Urothelium cell line (cell line): ENCODE measurements at places on chromosomes 6 and 20.

- no peak for DNase-seq
These were observed 2.4 kb downstream of the C6orf132 start for GRCh38 chr6:42140032-42140431.

- DNase-seq: peak; percentile 62
These were observed 402 bp downstream of the ZBTB12 start for GRCh38 chr6:31901415-31901952.

DNA sequence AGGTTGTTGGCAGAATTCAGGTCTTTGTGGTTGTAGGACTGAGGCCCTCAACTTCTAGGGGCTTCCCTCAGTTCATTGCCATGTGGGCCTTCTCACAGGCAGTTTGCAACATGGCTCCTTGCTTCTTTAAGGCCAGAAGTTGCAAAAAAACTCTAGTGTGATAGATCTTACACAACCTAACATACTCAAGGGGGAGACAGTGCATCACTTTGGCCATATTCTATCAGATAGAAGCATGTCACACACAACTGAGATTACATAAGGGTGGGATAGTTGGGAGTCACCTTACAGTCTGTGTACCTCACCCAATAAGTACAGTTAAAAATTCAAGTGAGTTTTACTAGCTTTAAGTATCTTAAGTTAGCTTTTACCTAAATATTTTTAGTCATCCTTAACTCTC, 1.6 kb downstream of the SIRPD start:
- DNase-seq: no peak

- no peak for DNase-seq
These were observed 239.4 kb downstream of the PTPRK start for GRCh38 chr6:128280960-128281359.

GRCh38 chr6:43175676-43176422, 4.8 kb downstream of the SRF start:
- no peak for DNase-seq

DNA sequence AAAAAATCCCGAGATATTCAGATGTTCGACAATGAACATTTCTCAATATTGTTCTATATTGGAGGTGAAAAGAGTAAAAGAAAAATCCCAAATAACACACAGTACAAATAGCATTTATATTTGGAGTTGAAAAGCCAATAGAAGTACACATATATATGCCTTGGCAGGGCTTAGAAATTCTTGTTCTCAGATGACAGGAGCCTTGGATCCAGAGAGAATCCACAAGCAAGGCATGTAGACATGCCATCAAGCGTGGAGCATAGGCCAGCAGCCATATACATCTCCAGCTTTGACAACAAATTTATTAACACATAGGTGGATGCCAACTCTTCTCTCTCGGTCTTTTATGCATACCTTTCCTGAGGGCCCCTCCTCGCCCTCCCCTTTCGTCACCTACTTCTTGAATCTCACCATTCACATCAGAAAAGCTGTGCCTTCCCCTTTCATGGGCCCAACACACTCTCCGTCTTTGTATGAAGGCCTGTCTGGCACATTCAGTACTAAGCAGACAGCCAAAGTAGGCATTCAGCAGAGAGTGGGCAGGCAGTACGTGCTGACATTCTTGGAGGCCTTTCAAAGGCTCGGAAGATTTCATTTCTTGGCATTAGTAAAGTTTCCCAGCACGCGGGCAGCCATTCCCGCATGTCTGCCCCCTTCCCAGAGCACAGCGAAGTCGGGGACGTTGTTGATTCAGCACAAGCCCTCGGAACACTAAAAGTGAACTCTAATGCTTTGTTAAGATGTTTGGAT, 18.2 kb downstream of the NEDD9 start:
- no peak for DNase-seq

DNA sequence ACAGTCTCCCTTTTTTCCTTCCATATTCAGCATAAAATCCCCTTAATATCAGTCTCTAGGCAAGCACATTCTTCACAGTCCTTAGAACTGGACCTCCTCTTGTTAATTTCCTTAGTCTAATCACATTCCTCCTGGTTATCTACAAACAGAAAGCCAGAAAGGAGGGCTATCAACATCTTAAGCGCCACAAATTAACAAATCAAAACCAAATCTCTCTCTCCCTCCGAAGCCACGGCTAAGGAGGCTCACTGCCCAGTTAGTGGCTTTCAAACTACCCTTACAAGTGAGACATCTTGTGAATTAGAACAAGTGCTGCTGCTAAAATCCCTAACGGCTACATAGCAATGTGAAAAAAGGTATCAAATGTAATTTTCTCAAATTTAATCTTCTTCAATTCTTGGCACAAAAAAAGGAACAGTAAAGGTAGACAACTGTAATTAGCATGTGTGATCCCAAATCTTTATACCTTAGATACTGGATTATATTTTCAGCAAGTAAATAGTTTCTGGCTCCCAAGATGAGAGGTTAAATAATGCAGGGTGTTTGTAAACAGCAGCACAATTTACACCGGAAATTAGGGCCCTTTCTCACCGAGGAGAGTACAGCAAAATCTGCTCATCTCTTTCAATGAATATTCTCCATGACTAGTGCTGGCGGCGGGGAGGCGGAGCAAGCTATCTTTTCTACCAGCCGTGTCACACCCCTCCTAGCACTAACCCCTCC, 1.4 kb upstream of the TRIM39 start:
- peak; percentile 66 for DNase-seq

GRCh38 chr6:624979-625378, 31.9 kb downstream of the HUS1B start:
- no peak for DNase-seq

- no peak for DNase-seq
These were observed 25.2 kb downstream of the HLA-A start for GRCh38 chr6:29967379-29968010.

DNA sequence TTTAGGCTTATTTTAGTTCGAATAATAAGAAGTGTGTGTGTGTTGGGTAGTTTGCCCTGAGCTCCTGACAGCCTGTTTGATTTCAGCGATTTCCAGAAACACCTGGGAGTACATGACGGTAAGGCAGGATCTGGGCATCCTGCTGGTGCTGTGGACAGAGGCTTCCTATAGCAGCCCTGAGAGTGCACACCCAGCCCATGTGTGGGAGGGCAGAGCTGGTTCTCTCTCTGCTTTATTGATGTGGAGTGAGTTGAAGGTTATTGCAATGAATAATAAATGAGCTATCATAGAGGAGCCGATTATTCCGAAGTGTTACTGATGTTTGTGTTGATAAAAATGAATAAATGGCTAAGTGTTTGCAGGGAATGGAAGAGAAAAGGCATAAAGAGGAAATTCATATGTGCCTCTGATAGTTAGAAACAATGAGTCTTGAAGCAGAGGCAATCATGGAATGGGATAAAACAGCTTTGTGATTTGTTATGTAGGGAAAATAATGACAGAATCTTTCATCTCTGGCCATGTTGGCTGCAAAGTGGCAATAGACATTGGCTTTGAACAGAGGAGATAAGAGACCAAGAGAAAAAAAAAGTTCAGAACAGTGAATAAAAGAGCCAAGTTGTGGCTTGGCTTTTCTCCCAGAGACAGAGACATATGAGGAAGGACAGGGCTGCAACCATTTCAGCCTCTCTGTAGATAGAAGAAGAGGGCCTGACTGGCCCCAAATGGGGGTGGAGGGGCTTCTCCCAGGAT, 166.2 kb upstream of the CHD6 start:
- peak; percentile 20 for DNase-seq

DNA sequence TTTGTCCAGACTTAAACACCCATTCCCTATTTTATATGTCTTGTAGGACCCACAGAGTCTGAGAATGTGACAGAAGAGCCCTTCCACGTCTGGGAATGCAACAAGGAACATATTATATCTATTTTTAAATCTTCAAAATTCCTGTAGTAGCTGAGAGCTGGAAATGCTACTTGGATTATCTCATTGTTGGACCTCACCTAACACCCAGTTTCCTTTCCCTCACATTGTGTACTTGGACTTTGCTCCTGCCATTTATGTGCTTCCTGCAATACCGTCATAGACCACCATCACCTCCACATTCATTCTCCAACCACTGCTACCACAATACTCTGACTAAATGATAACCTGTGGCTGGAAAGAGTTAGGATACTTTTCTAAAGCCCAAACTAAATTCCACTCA, 335.4 kb downstream of the COL12A1 start:
- DNase-seq: no peak

- DNase-seq: no peak
These were observed 252.2 kb downstream of the GMPR start for GRCh38 chr6:16490616-16491015.

- no peak for DNase-seq
These were observed 4.5 kb downstream of the PI3 start for GRCh38 chr20:45179166-45179565.

DNA sequence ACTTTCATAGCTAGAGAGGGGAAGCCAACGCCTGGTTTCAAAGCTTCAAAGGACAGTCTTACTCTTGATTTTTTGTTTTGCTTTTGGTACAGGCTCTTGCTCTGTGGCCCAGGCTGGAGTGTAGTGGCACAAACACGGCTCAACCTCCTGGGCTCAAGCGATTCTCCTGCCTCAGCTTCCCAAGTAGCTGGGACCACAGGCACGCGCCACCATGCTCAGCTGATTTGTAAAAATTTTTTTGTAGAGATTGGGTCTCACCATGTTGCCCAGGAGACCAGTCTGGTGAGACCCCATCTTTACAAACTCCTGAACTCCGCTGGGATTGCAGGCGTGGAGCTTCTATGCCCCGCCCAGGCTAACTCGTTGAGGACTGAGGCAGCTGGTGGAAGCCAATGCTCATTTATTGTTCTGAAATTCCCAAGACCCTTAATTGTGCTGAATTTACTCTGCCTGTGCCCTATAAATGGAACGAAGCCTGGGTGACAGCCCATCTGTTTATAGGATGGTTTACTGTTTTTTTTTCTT, 18.0 kb downstream of the SRSF3 start:
- DNase-seq: no peak

GRCh38 chr6:166736634-166737033, 109.6 kb upstream of the RPS6KA2 start:
- DNase-seq: peak; percentile 70

DNA sequence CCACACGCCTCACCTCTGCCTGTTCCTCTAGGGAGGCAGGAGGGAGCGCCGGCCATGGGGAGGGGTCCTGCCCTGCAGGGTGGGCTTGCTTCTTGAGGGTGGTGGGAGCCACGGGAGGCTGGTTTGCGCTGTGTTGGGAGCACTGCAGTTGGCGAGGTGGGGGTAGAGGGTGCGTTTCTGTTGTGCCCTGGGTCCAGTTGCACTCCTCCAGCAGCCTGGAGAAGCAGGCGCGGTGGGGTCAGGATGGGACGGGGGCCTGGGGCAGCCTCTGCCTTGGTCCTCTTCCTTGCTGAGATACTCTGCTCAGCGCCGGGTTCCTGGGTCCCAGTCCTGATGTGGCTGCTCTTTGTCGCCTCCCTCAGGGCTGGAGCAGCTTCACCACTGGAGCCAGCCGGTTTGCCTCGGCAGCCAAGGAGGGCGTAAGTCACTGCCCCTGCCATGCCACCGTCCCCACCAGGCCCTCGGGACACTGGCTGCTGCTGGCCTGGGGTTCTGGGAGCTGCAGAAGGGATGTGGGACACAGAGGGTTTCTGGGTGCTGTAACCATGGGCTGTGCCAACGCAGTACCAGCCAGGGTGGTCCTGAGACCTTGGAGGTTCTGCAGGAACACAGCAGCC, 8.4 kb downstream of the ARFGAP1 start:
- no peak for DNase-seq

- DNase-seq: no peak
These were observed 767 bp downstream of the PTK6 start for GRCh38 chr20:63536241-63536977.

DNA sequence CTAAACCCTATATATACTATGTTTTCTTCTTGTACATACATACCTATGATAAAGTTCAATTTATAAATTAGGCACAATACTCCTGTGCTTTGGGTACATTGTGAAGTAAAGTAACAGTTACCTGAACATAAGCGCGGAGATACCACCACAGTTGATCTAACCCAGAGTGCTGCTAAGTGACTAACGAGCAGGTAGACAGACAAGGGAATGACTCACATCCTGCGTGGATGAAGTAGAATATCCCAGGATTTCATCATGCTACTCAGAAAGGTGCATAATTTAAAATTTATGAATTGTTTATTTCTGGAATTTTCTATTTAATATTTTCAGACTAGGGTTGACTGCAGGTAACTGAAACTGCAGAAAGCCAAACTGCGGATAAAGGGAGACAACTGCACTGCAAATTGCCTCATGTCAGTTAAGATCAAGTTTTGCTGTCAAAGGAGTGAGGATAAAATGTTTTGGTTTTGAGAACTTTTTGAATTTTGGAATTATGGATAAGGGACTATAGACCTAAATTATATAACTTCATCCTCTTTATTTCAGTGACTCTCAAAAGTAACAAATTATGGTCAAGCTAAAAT, 14.4 kb downstream of the MKKS start:
- peak; percentile 58 for DNase-seq

DNA sequence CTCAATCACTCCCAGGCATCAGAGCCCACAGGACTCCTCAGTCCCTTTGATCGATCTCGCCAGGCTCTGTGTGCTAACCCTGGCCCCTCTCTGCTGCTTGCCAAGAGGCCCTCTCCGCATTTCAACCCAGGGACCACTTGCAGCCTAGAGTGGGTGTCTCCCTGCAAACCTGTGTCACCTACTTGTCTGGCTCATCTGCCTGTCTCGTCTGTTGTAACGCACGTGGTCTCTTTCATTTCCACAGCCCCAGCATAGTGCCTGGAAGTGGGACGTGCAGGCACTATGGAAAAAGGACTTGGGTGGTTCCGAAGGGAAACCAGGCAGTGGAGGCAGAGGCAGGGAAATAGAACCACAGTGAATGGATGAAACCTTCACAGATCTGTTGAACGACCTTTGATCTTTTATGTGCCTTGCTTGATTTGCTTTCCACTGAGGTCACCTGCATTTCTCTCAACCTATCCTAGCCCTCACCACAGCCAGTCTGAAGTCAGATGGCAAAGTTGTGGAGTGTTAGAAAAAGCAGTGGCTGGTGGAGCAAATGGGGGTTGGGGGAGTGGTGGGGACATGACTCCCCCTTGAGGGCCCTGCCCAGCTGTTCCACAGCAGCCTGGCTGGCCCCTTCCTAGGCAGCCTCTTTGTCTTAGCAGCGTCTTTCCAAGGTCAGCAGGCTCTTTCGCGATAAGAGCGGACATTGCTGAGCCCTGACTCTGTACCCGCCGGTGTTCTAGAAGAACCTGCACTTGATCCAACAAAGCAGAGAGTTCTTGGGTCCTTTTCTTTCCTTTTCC, 55.8 kb upstream of the TAGAP start:
- DNase-seq: no peak

GRCh38 chr6:109069746-109070145, 24.9 kb downstream of the SESN1 start:
- no peak for DNase-seq

DNA sequence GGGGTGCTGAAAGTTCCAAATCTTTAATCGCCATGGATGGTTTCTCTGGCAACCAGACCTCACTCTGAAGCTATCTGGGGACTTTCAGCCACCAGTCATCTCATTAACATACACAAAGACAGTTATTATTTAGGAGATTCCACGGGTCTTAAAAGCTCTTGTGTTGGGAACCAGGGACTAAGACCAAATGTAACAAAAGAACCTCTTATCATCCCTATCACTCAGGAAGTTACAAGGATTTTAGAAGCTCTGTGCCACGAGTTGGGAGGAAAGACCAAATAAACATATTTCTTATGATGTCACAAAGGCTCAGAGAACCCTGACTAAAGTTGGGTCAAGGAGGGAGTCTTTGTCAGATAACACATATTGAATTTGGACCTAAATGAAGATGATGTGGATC, 17.7 kb downstream of the GPX6 start:
- DNase-seq: no peak
